Activated T-helper 2 cell treated with anti-CD3 and anti-CD28 coated beads, Interferon-gamma antibody, Interleukin-2, Interleukin-4, amounts not matched to agents 10 μg/mL and 5 μg/mL and 100 μg/mL, durations not matched to agents 14 hours and 24 hours and 36 hours (primary cell): ENCODE measurements at places on chromosomes 6 and 20. TPM values are rescaled to one million over a fixed set of nuclear protein-coding genes. Genes with fewer than 3 reads are reported as not detected.
A peak's percentile ranks its signal among the peaks of the same experiment; 100 is the strongest.

The HSP90AB1 gene
- total RNA-seq = 2,402 and 2,404 TPM in 2 replicates

GRCh38 chr6:44715188-44715587, 327.7 kb downstream of the CDC5L start:
- no peaks in the 10 kb centered on the region for H3K36me3 ChIP-seq
- no peaks in the 10 kb centered on the region for H3K4me1 ChIP-seq
- no peak overlapping the region for H3K4me3 ChIP-seq
- no peak for DNase-seq

The AKIRIN2 gene
- total RNA-seq = 41.9 and 42.0 TPM in 2 replicates

DNA sequence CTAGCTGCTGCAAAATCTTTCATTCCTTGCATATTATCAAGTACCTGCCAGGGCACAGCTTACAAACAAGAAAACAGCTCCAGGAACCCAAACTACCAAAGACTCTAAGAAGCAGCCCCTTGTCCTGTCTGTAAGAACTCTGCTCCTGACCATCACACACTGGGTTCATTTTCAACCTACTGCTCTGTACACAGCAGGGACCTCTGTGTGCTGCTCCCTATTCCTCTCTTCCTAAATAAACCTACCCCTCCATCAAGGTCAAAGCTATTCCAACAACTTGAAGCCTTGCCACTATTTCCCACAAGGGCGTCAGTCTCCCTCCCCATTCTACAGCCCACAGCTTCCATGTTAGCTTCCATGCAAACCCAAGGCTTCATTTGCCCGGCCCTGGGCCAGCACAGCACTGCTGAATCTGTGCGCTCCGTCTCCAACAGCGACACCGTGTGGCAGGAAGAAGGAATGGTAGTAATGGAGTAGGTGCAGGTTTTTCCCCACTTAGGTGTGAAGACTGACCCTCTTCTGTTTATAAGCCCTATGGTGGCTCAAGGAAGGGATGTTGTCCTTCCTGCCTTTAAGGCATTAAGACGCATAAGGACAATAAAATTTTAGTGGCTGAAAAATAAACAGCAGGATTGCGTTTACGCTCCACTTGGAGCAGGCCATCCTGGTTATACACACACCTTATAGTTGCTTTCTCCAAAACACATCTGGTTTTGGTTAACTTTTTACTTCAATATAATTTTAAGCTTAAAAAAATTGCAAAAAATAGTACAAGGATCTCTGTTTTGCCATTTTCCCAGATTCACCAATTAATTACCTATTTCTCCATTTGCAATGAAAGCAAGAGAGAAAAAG, 115.2 kb upstream of the NXT1 start:
- H3K36me3 ChIP-seq = no peaks in the 10 kb centered on the region
- no peaks in the 10 kb centered on the region for H3K4me1 ChIP-seq
- DNase-seq = peak; percentile 22
- no peak overlapping the region for H3K27ac ChIP-seq

DNA sequence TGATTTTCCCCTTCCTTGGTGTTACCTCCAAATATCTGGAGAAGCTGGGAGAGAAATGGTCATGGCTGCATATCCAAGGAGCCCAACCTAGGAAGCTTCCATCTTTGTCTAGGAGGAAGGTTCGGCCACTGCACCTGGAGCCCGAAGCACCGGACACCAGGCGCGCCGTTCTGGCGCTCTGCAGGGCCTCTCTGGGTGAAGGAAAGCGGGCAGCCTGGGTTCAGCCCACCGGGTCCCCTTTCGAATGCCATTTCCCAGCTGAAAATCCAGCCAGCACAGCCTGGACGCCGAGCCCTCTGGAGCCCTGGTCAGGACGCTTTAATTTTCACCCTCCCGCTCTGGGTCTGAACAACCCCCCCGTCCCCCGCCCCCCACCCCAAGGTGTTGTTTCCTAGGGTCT, 1.2 kb downstream of the LINC00237 start:
- peaks cover 74% of the 10 kb centered on the region for H3K27me3 ChIP-seq
- DNase-seq = no peak
- peaks cover 25% of the 10 kb centered on the region for H3K4me1 ChIP-seq
- H3K27ac ChIP-seq = no peak overlapping the region

GRCh38 chr6:158643836-158644230, 710 bp downstream of the DYNLT1 start:
- peaks cover 69% of the 10 kb centered on the region for H3K4me1 ChIP-seq
- H3K27ac ChIP-seq = peak overlapping the region; percentile 96
- no peaks in the 10 kb centered on the region for H3K27me3 ChIP-seq
- DNase-seq = no peak
- H3K4me3 ChIP-seq = peak overlapping the region; percentile 97

- H3K36me3 ChIP-seq = no peaks in the 10 kb centered on the region
- H3K4me1 ChIP-seq = peaks cover 11% of the 10 kb centered on the region
- H3K27me3 ChIP-seq = peaks cover 79% of the 10 kb centered on the region
- no peak overlapping the region for H3K27ac ChIP-seq
These were observed 2.5 kb downstream of the RNF182 start for GRCh38 chr6:13927203-13927602.

GRCh38 chr20:40786336-40786735, 97.3 kb upstream of the MAFB start:
- H3K27me3 ChIP-seq = peaks cover 20% of the 10 kb centered on the region
- no peak overlapping the region for H3K27ac ChIP-seq
- H3K4me1 ChIP-seq = peaks cover 2% of the 10 kb centered on the region
- H3K36me3 ChIP-seq = no peaks in the 10 kb centered on the region
- DNase-seq = no peak

GRCh38 chr20:32674362-32674789, 635 bp upstream of the C20orf203 start:
- no peaks in the 10 kb centered on the region for H3K27me3 ChIP-seq
- no peak overlapping the region for H3K4me3 ChIP-seq
- H3K36me3 ChIP-seq = no peaks in the 10 kb centered on the region
- peaks cover 18% of the 10 kb centered on the region for H3K4me1 ChIP-seq
- peak overlapping the region; percentile 33 for H3K27ac ChIP-seq

GRCh38 chr6:46105568-46105967, 24.2 kb upstream of the ENPP4 start:
- DNase-seq = no peak
- H3K27me3 ChIP-seq = no peaks in the 10 kb centered on the region
- no peaks in the 10 kb centered on the region for H3K4me1 ChIP-seq
- no peak overlapping the region for H3K27ac ChIP-seq
- no peak overlapping the region for H3K4me3 ChIP-seq

- no peaks in the 10 kb centered on the region for H3K36me3 ChIP-seq
- H3K4me1 ChIP-seq = no peaks in the 10 kb centered on the region
- no peak overlapping the region for H3K27ac ChIP-seq
- no peaks in the 10 kb centered on the region for H3K27me3 ChIP-seq
- no peak overlapping the region for H3K4me3 ChIP-seq
These were observed 107.7 kb upstream of the FOXC1 start for GRCh38 chr6:1502041-1502440.

The PCIF1 gene
- 27.5 and 28.6 TPM in 2 replicates for total RNA-seq

DNA sequence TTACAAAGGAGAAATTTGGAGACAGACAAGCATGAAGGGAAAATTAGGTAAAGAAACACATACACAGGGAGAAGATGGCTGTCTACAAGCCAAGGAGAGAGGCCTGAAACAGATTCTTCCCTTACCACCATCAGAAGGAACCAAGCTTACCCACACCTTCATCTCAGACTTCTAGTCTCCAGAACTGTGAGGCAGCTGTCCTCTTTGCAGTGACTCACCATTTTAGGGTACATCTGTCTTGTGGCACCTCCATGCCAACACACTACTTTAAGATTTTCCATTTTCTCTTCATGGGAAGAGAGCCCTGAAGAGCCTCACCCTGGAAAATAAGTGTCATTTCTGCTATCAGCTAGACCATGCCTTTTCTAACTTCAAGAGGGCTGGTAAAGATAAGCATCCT, 369.3 kb downstream of the FRK start:
- no peaks in the 10 kb centered on the region for H3K4me1 ChIP-seq
- H3K4me3 ChIP-seq = no peak overlapping the region
- DNase-seq = no peak
- H3K27ac ChIP-seq = no peak overlapping the region
- no peaks in the 10 kb centered on the region for H3K36me3 ChIP-seq

DNA sequence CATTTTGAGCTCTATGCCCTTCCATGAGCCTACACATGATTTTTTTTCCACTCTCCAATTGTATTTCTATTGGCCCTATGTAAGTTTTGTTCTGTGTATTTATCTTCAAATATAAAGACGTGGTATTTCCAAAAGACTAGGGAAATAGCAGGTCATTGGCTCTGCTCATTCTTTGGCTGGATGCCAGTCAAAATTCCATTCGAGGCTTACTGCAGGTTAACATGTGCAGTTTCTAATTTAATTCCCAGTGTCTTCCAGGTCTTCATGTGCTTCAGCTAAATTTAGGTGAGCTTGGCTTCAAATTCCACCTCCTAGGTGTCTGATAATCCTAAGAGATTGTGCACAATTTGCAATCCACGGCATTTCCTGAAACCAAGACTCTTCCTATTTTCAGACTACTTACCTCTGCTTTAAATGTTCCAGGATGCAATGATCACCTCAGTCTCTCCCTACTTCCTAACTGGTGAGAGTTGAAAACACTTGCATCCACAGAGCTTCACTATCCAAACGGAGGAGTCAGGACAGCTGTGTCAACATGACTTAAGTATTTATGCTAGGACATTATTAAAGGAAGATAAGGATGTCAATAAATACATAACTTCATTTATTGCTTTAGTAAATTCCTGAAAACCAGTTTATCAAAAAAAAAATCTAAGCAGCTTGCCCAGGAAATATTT, 236.1 kb downstream of the COL12A1 start:
- no peak overlapping the region for H3K4me3 ChIP-seq
- DNase-seq = no peak
- no peaks in the 10 kb centered on the region for H3K36me3 ChIP-seq
- H3K4me1 ChIP-seq = no peaks in the 10 kb centered on the region
- no peaks in the 10 kb centered on the region for H3K27me3 ChIP-seq

The EYA2 gene
- total RNA-seq = not detected in 2 replicates

GRCh38 chr6:137353346-137353745, 134.2 kb upstream of the IFNGR1 start:
- H3K4me1 ChIP-seq = peaks cover 9% of the 10 kb centered on the region
- DNase-seq = no peak
- peaks cover 11% of the 10 kb centered on the region for H3K27me3 ChIP-seq
- H3K36me3 ChIP-seq = no peaks in the 10 kb centered on the region

GRCh38 chr6:67594366-67594765, 1040.7 kb upstream of the ADGRB3 start:
- no peak for DNase-seq
- no peaks in the 10 kb centered on the region for H3K27me3 ChIP-seq
- H3K36me3 ChIP-seq = no peaks in the 10 kb centered on the region
- no peak overlapping the region for H3K4me3 ChIP-seq
- H3K4me1 ChIP-seq = no peaks in the 10 kb centered on the region
- H3K27ac ChIP-seq = no peak overlapping the region

DNA sequence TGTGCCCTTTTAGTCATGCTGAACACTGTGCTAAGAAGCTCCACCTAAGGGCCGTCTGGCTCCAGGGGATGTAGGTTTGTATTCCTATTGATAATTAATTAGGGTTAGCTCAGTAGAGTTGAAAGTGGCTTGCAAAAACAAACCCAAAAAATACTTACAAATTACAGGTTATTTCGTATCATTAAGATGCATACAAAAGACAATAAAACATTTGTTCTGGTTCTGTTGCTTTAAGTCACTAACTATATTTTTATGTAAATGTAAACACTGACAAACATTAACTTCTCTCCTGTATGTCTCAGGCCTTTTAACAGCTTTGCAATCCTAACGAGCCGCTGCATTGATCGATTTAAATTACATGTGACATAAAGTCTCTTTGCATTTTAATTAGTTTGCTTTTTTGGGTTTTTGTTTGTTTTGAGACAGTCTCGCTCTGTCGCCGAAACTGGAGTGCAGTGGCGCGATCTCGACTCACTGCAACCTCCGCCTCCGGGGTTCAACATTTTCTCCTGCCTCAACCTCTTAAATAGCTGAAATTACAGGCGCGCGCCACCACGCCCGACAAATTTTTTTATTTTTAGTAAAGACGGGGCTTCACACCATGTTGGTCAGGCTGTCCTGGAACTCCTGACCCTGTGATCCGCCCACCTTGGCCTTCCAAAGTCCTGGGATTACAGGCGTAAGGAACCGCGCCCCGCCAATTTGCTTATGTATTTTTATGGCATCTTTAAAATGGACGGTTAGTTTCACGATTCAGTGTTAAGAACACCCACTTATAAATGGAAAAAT, 110.9 kb downstream of the HFE start:
- H3K36me3 ChIP-seq = peaks cover 6% of the 10 kb centered on the region
- no peaks in the 10 kb centered on the region for H3K27me3 ChIP-seq
- H3K4me3 ChIP-seq = peak overlapping the region; percentile 97
- H3K4me1 ChIP-seq = peaks cover 45% of the 10 kb centered on the region
- peak; percentile 59 for DNase-seq

GRCh38 chr6:21501815-21502214, 91.7 kb upstream of the SOX4 start:
- H3K4me3 ChIP-seq = no peak overlapping the region
- DNase-seq = no peak
- no peak overlapping the region for H3K27ac ChIP-seq
- no peaks in the 10 kb centered on the region for H3K27me3 ChIP-seq
- no peaks in the 10 kb centered on the region for H3K36me3 ChIP-seq
- no peaks in the 10 kb centered on the region for H3K4me1 ChIP-seq

GRCh38 chr20:18272451-18272850, 15.9 kb upstream of the ZNF133 start:
- peaks cover 26% of the 10 kb centered on the region for H3K27me3 ChIP-seq
- no peaks in the 10 kb centered on the region for H3K36me3 ChIP-seq
- no peak overlapping the region for H3K4me3 ChIP-seq
- peaks cover 5% of the 10 kb centered on the region for H3K4me1 ChIP-seq

DNA sequence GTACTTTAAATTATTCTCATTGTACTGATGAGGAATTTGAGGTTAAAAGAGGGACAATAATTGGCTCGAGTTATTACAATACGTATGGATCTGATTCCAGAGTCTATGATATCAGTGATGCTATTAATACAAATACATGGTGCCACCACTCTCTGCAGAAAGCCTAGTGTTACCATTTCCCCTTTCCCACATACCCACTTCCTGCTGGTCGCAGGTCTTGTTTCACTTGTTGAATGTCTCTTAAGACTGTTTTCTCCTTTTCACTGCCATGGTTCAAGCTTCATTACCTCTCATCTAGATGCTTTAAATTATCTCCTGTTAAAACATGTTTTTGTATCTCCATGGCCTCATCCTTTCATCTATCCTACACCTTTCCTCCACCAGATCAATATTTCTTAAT, 62.0 kb downstream of the FHL5 start:
- no peak overlapping the region for H3K4me3 ChIP-seq
- H3K27me3 ChIP-seq = peaks cover 22% of the 10 kb centered on the region
- H3K36me3 ChIP-seq = no peaks in the 10 kb centered on the region
- peaks cover 4% of the 10 kb centered on the region for H3K4me1 ChIP-seq

DNA sequence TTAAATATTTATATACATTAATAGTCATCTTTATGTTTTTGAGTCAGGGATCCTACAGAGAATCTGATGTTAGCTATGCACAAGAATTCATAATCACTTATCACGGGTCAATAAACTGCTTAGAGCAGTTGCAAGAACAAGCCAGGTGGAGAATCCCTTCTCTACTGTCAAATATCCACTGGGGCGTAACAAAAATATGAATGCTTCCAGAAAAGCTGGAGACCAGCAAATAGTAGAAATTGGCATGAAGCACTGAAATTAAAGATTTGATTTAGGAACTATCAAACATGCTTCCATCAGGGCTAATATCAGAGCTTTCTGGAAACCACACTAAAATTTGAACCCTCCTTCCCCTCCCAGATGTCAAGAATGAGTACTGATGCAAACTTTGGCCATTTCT, 37.3 kb downstream of the ADGRG6 start:
- H3K36me3 ChIP-seq = no peaks in the 10 kb centered on the region
- no peak overlapping the region for H3K4me3 ChIP-seq
- DNase-seq = no peak
- H3K27me3 ChIP-seq = peaks cover 6% of the 10 kb centered on the region
- no peaks in the 10 kb centered on the region for H3K4me1 ChIP-seq
